ENCODE measurements at places on chromosomes 4 and X.

GRCh38 chr4:68216501-68216900, 29.0 kb downstream of the TMPRSS11B start:
- no peak for DNase-seq

DNA sequence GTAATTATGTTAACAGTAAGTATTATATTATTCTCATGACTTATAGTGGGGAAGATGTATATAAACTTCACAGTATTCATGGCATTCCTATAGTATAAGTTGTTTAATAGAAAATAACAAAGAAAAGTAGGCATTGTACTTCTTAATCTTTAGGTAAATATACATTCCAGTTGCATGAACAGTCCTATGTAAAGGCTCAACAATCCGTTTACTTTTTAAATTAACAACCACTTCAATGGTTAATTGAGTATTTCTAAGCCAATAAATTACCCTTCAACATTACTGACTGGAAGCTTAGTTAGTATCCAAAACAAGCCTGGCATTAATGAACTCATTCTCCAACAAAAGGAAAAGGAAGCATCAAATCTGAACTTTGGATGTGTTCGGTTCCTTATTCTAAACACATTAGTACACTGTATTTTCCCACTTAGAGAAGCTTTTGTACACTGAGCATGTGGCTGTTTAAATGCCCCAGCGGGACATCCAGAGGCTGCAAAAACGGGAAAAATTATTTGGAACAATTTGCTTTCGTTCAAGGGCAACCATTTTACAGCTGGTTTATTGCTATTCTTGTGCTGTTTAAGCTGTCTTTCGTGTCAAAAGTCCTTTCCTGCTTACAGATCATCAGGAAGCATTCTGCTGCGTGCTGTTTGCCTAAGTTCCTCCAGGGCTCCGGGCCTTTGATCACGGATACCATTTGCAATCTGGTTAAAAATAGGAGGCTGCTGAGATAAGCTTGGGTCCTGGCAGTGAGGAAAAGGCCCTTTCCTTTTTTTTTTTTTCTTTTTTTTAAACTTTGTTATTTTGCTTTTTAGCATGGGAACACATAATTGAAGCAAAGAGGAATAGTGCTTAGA, 460.3 kb downstream of the SPRY1 start:
- DNase-seq, result no peak

- DNase-seq, result no peak
These were observed 814 bp downstream of the SPON2 start for GRCh38 chr4:1171311-1172227.

GRCh38 chr4:109708990-109709389, 5.7 kb upstream of the CASP6 start:
- DNase-seq, result no peak

DNA sequence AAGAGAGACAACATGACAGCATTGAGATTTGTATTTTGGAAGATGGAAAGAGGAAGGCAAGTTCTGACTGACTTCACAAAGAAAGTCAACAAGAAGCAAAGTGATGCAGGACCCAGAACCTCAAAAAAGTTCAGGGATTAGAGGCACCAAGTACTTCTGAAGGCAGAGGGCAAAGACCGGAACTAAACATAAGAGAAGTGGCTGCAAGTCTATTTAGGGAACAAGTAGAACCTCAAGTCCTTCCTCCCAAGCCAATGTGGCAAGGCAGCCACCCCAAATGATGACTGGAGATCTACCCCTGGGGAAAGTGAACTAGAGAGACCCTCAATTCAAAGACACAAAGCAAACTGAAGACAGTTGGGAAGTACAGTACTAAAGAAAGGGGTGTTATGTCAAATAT, 46.6 kb downstream of the SLC39A8 start:
- no peak for DNase-seq

- DNase-seq, result no peak
These were observed 59.9 kb downstream of the UGT2A3 start for GRCh38 chr4:68891678-68892077.

GRCh38 chr4:18203966-18204365, 182.4 kb upstream of the LCORL start:
- no peak for DNase-seq

DNA sequence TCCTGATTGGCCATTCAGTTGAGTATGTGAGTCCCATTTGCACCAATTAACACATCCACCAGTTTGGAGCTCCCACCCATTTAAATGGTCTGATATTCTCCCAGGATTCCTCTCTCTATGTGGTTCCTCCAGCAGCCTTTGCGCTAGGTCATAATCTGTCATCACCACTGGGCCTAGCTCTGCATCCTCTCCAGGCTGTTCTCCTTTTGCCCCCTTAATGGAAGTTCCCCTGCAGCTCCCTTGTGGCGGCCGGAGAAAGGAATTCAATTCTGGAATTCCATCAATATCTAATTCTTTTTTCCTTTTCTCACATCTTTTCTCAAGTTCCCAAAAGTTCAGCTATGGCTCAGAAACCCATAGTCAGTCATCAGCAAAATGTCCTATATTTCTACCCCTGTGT, 2184.4 kb upstream of the AGA start:
- no peak for DNase-seq

DNA sequence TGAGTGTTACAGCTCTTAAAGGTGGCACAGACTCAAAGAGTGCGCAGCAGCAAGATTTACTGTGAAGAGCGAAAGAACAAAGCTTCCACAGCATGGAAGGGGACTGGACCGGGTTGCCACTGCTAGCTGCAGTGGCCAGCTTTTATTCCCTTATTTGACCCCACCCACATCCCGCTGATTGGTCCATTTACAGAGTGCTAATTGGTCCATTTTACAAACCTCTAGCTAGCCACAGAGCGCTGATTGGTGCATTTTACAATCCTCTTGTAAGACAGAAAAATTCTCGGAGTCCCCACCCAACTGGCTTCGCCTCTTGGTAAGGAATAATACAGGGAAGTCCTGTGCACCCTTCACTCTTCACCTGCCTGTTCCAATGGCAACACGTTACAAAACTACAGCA, 1.9 kb upstream of the SHROOM2 start:
- no peak for DNase-seq

GRCh38 chrX:31440546-31440945, 368.7 kb upstream of the FTHL17 start:
- no peak for DNase-seq

GRCh38 chr4:144176476-144176875, 36.0 kb upstream of the GYPA start:
- DNase-seq, result no peak

- no peak for DNase-seq
These were observed 55.6 kb downstream of the CLDN34 start for GRCh38 chrX:10022580-10023245.

- DNase-seq, result no peak
These were observed 340.2 kb upstream of the DKK2 start for GRCh38 chr4:107376293-107376692.

All from stimulated activated CD8-positive, alpha-beta memory T cell treated with anti-CD3 and anti-CD28 coated beads, Interleukin-15, amount 100 ng/mL, for 24 hours (primary cell).